ENCODE measurements at places on chromosomes 7 and 10.

- no peak for DNase-seq
Observed at GRCh38 chr10:88526501-88527105, 56.5 kb downstream of the RNLS start.

- DNase-seq, result no peak
Observed at GRCh38 chr10:110827875-110828274, 43.9 kb upstream of the PDCD4 start.

DNA sequence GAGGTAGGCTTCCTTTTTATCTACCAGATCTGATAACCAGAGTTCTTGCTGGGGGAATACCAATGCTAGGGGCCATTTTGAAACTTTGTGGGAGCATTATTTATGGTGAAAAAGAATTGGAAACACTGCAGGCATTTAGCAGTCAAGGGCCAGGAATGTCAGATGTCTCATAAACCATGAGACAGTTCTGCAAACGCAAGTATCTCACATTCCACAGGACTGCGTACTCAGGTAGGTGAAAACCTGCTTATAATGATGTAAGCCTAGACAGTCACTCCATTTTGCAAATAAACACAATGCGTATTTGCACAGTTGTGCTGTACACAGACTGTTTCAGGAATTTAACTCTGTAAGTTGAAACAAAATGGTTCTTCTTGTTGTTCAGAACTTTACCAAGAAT lies 33.9 kb downstream of the ECHDC3 start:
- DNase-seq, result no peak

- DNase-seq, result no peak
Observed at GRCh38 chr10:50576245-50576815, 47.4 kb downstream of the SGMS1 start.

GRCh38 chr7:75967487-75967997 lies 26.9 kb downstream of the TMEM120A start:
- no peak for DNase-seq

- no peak for DNase-seq
Observed at GRCh38 chr10:4541292-4541691, 284.7 kb upstream of the AKR1E2 start.

- DNase-seq, result no peak
Observed at GRCh38 chr7:45162311-45162845, 4.8 kb downstream of the RAMP3 start.

DNA sequence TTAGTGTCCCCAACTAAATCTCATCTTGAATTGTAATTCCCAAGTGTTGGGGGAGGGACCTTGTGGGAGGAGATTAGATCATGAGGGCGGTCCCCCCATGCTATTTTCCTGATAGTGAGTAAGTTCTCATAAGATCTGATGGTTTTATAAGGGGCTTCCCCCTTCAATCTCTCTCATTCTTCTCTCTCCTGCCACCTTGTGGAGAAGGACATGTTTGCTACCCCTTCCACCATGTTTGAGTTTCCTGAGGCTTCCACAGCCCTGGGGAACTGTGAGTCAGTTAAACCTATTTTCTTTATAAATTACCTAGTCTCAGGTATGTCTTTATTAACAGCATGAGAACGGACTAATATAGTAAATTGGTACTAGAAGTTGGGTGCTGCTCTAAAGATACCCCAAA lies 365.6 kb downstream of the ANKRD7 start:
- no peak for DNase-seq

DNA sequence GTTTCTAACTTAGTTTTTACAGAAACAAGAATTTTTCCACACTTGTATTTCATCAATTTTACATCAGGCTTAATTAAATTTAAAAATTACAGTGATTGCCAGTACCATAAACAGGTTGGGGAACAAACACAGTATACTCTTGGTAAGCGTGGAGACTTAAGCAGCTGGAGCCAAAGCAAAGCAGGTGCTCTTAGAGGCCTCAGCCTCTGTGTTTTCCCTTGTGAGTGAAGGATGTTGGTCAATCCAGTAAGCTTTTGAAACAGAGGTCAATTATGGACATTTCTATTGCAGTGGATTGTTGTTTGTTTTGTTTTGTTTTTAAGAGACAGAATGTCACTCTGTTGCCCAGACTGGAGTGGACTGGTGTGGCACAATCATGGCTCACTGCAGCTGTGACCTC lies 100.6 kb upstream of the CELF2 start:
- no peak for DNase-seq

GRCh38 chr10:95263864-95264226 lies 27.0 kb downstream of the PDLIM1 start:
- no peak for DNase-seq

DNA sequence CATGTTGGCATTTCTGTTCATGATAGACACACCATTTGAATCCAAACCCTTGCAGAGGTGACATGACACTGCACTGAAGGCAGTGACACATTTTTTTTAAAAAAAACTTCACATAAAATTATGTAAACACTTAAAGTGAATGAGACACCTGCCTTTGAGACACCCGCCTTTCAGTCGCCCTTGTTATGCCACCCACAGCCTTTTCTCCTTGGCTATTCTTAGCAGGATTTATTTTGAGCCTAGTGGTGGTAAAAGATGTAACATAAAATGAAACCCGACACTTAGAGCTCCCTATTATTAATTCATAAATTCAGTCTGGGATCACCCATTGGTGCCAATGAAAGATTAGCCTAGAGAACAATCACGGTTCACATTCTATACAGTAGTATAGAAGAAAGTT lies 161.3 kb downstream of the DYNC1I1 start:
- no peak for DNase-seq

- DNase-seq, result no peak
Observed at GRCh38 chr10:1809139-1809741, 71.9 kb upstream of the ADARB2 start.

GRCh38 chr10:70838270-70838805 lies 22.6 kb downstream of the SGPL1 start:
- no peak for DNase-seq

GRCh38 chr7:101308245-101309085 lies 13.1 kb downstream of the IFT22 start:
- peak; percentile 43 for DNase-seq

GRCh38 chr10:63651864-63652263 lies 130.7 kb downstream of the REEP3 start:
- DNase-seq, result no peak

- no peak for DNase-seq
Observed at GRCh38 chr7:42151309-42151708, 85.7 kb downstream of the GLI3 start.

- DNase-seq, result no peak
Observed at GRCh38 chr7:92766461-92767003, 69.8 kb downstream of the CDK6 start.

GRCh38 chr7:1954366-1955004 lies 278.3 kb downstream of the MAD1L1 start:
- no peak for DNase-seq

DNA sequence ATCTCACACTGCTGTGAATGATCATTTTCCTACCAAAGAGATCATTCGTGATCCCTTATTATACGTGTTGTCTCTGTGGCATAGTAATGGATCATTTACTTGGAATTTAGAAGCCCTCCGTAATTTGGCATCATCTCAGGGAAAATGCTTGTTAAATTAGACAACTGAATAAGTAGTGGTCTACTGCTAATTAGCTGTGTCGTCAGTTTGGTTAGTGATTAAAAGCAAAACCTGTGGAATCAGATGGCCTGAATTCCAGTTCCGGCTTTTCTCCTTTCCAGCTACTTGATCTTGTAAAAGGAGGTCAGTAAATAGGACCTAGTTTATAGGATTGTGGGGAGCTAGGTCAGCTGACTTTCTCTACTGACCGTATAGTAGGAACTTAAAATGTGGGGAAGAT lies 65.6 kb downstream of the RBM33 start:
- DNase-seq, result no peak

DNA sequence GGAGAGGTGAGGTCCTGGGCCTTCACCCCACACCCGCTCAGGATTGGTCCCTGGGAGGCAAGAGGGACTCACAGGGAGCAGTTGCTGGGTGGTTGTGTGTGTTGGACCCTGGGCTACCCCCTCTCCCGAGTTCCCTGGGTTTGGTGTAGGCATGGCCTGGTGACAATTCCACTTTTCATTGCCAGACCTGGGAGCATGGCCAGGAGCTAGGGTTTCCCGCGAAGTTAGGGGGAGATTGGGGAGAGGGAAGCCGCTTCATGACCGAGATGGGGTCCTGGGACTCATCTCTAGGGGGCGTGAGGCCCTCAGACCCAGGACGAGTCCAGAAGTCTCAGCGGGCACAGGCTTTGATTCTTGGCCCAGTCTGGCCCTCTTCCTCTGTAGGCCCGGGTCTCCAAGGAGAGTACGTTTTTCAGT lies 606 bp downstream of the PALD1 start:
- DNase-seq, result no peak

DNA sequence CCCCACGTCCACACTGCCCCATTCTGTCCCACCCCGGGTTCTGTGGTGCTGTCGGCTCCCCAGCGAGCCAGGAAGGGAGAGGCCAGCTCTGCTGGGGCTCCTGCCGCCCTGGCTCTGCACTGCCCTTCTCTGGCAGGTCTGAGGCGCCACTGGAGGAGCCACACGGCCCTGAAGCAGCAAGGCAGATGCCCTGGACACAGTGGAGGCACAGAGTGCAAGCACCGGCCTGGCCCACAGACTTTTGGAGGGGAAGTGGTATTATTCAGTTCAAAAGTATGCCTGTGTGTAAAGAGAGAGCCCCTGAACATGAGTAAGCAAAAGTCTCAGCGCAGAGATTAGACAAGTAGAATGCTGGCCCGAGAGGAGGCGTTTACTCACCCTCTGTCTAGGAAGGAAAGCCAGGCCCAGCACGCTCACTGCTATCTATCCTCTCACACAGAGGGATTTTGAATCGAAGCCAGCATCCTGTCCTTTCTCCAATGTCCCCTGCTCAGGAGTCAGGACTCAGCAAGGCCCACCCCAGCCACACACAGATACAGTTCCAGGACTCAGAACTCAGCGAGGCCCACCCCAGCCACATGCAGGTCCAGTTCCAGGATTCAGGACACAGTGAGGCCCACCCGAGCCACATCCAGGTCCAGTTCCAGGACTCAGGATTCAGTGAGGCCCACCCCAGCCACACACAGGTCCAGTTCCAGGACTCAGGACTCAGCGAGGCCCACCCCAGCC lies 115.0 kb downstream of the EGFR start:
- no peak for DNase-seq

GRCh38 chr7:47968847-47969774 lies 10.3 kb downstream of the HUS1 start:
- DNase-seq, result no peak

DNA sequence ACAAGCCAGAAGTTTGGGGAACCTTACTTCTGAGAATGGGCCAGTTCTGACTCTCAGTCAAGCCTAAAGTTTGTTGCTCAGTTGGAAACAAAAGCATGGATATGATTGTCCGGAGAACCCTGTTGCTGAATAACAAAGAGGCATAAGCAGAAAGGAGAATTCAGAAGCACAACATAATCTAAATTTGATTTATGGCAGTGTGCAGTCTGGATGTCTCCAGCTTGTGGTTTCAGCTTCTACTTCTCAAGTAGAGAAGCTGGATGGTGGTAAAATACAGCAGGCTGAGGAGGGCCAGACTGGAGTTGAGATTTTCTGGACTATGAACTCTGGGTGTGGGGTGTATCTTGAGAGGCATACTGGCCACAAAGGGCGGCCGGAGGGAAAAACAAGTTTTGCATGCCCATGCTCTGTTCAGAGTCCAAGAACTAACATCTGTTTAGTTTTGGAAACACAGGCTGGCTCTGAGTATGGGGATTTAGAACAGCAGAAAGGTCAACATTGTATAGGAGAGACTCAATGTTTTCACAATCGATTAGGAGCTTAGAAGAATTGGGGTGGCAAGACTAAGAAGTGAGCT lies 592.9 kb downstream of the CNTNAP2 start:
- DNase-seq, result no peak

DNA sequence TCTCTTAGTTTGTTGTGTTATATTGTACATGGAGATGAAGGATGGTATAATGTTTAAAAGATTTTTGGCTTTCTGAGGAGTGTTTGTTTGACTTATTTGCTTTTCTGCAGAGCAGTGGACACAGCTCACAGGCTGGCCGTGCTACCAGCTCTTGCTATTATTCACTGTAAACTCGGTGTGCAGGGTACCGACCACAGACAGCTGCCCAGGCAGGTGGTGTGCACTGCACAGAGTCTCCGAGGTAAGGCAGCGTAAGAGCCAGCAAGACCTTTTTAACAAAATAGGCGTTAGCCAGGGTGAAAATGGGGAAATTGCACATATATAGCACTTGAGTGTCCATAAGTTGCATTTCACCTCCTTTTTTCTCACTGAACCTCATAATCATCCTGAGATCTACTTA lies 438.0 kb downstream of the CNTNAP2 start:
- no peak for DNase-seq

DNA sequence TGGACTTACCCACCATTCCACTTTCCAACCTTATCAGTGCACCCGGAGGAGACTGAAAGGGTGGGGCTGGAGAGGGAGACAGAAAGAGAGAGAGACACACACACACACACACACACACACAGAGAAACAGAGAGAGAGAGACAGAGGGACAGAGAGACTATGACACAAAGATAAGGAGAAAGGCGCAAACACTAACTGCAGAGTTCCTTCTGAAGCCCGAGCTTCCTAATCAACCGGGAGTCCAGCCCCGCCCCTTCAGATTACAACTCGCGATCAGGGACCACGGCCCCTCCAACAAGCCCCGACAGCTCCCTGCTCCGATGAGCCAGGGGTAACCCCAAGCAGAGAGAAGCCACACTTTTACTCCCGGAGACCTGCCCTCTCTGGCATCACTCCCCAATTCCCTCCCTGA lies 499 bp downstream of the GAL3ST4 start:
- DNase-seq, result no peak

DNA sequence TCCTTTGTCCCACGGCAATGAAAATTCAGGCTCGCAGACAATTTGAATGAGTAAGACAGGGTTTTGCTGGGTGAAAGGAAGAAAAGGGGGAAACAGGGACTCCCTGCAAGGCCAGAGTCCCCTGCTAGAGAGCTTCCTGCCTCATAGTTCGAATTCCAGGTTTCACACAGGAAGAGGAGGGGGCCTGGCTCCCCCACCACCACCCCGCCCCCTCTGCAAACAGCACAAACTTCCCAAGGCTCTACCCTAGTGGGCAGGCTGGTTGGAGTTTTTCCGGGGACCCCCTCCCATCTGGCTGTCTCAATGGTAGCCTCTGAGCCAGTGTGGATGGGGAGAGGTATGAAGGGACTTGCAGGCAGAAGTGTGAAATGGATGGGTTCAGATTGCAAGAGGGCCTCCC lies 57.4 kb upstream of the NEBL start:
- DNase-seq, result no peak

DNA sequence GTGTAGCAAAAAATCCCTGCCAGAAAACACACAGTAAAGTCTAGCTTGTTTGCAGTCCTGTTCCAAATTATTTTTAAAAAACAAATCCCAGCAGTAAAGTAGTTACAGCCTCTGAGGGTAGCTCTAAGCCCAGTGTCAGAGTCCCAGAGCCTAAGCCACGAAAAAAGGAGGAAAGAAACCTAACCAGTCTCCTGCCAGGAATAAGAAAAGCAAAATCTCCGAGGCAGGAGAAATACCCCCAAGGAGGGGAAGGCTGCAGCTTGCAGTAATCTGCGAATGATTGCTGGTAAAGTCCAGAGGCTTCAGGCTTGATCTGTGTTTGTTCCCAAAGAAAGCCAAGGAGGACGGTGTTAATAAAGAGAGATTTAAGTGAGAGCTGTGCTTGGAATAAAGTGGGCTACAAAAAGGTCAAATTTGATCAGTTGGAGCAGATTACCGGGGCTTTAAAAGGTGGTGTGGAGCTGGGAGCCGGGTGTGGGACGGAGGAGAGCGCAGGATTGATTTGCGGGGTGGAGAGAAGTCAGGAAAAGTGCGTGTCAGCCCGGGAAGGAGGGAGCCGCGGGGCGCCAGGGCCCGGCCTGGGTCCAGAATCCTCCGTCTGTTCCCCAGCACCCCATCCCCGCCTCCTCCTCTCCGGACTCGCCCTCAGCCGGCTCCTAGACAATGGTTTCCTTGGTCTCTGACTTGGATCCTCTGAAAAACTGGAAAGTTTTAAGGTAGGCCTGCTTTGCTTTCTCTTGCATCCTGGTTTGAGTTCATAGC lies 219.4 kb upstream of the CELF2 start:
- no peak for DNase-seq
